ENCODE measurements at places on chromosomes 7 and 10.

DNA sequence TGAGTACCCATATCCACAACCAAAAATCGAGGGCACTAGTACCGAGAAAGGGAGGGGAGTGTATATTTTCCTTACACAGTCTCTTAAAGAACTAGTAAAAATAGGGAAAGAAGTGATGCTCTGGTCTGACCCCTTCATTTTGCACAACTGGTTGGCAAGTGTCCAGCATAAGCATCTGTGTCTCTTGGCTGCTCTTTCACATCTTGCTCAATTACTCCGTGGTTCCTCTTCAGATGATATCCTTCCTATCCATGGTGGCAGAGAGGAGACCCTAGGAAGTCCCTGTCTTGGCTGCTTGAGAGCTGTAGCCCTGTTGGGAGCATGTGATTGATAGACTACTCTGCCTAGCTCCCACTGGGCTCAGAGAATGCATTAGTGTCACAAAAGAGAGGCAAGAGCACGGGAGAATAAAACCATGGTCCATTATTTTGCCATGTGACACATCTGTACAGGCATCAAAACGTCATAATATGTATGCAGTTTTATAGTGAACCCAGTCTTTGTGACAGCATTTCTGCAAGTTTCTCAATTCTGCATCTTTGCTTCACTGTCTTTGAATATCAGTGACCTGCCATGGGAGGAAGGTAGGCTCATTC, 111.8 kb upstream of the ANKRD1 start:
- DNase-seq: no peak

GRCh38 chr7:121544726-121545125, 148.6 kb upstream of the FAM3C start:
- peak; percentile 96 for DNase-seq

- DNase-seq: no peak
Observed at GRCh38 chr7:69374044-69374425, 224.2 kb upstream of the AUTS2 start.

DNA sequence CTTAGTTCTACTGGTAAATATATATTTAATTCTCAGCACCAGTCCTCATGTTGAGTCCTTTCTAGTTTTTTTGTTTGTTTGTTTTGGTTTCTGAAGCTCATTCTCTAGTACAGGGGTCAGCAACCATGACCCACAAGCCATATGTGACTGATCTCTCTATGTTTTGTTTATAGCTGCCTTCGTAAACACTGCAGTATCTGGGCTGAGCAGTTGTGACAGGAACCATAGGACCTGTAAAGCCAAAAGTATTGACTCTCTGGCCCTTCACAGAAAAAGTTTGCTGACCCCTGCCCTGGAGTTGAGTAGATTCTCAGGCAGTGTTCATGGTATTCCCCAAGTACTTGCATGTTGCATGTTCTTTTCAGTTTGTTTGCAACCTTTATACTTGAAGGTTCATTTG, 20.8 kb downstream of the NET1 start:
- no peak for DNase-seq

DNA sequence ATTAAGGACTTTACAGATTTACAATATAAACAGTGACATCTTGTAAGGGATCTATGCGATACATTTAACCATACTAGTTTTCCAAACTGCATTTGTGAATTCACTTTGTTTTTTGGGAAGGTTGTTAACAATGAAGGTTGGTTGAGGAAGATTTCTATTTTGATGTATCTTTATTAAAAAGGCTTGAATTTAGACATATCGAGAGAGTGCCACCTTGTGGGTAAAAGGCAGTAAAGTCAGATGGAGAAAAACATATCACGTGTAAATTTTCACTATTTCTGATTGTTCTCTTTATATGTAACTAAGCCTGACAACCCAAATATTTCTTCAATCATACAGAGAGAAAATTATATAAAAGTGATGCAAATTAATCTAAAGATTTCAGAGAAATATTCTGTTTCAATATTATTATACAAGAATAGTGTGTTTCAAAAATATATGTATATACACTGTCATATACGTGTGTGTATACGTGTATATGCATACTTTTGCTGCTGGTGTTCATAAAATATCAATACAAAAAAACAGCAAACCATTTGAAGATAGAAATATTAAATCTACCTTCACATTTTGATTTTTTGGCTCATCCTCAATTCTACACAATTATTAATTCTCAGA, 988.6 kb downstream of the SORCS1 start:
- DNase-seq: no peak

- no peak for DNase-seq
Observed at GRCh38 chr10:614139-614711, 75.2 kb downstream of the DIP2C start.

DNA sequence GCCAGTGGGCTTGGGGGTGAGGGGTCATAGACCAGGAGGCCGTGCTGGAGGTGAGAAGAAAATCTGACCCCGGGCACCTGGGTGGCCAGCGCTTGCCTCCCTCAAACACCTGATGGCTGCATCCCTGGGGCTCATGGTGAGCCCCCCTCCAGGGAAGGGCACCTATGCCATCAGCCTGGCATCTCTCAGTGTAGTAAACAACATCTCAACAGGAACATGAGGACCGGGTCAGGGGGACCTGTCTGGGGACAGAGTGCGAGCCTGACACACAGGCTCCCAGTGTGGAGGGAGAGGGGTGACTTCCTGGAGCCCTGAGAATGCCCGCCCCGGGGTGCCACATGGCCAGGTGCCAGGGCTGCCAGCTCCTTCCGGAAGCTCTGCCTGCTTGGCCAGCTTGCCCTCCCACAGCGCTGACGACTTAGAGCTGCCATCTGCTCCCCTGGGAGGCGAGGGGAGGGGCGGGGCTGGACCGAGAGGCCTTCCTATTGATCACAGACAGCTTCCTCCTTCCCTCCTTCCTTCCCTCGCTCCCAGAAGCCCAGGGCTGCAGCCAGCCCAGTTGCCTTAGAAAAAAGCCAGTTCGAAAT, 12.3 kb downstream of the STX1A start:
- DNase-seq: no peak

GRCh38 chr10:77082601-77083252, 554.9 kb downstream of the KCNMA1 start:
- DNase-seq: no peak

- no peak for DNase-seq
Observed at GRCh38 chr10:69892406-69892805, 90.7 kb downstream of the COL13A1 start.
